SW480 (cell line): ENCODE measurements at places on chromosomes 12 and 14.

DNA sequence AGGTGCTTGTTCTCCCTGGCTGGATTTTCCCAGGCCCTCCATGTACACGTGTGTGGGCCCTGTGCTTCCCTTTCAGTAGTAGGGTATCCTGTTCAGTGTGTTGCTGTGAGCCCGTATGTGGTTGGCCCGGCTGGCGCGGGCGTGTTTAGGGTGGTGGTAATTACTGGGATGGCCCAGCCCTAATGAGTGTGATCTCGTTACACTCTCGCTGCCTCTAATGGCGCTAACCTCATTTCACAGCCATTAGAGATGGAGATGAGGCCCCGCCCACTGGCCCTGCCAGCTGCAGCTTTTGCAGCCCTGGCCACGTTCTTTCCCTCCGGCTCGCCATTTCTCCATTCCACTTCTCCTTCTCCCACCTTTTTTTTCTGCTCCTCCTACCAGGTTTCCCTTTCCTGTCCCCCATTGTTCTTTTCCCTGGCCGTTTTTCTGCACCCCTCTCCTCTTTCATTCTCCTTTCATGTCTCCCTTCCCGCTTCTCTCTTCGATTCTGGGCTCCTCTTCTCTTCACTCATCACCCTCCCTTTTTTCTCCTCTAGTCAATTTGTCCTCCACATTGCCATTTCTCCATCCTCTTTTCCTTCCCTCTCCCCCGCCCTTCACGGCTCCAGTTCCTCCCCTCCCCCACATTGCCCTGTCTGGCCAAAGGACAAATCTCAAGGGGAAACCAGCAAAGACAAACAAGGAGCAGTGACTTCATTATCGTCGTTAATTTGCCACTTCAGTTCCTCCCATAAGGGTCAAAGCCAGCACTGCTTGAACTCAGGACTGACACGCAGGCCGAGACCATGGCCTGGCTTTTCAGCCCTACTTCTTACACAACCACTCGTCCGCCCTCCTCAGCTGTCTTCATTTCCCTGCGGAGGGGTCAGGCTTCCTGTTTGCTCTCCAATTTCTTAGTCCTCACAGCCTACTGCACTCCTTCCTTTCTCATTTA, 6.8 kb downstream of the ZFHX2 start:
- DNase-seq, result peak; percentile 65

GRCh38 chr12:47097276-47097896, 17.6 kb upstream of the AMIGO2 start:
- DNase-seq, result no peak

DNA sequence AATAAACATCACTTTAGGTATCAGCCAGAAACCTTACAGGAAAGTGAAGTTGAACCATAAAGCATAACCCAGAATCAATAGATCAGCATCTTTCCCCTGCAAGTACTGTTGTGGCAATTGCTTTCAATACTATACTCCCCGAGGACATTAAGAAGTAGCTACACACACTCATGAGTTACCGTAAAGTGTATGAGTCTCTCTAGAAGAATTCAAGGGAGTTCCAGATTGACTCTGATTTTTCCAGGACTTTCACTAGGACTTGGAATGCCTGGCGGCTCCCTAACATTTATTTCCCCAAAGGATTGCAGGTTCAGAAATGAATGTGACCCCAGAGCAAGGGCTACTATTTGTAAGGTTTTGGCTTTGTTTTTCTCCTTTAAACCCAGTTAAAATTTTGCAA, 465.4 kb upstream of the MDGA2 start:
- DNase-seq, result no peak

DNA sequence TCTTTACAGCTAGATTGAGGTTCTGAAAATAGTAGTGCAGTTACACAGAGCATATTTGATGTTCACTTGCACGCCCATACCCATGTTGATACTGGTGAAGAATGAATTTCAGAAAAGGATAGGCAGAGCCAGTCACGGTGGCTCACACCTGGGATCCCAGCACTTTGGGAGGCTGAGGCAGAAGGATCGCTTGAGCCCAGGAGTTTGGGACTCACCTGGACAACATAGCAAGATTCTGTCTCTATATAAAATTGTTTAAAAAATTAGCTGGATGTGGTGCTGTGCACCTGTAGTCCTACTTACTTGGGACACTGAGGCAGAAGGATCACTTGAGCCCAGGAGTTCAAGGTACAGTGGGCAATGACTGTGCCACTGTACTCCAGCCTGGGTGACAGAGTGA, 56.6 kb downstream of the MDM2 start:
- no peak for DNase-seq

- no peak for DNase-seq
Observed at GRCh38 chr12:3055026-3055703, 22.0 kb upstream of the TSPAN9 start.

GRCh38 chr12:122937622-122938091, 28.6 kb downstream of the ABCB9 start:
- DNase-seq, result no peak

- peak; percentile 91 for DNase-seq
Observed at GRCh38 chr14:77181603-77182437, at the start of gene TMEM63C. TMEM63C (plus strand) TSS chr14:77181798; CDS start chr14:77218814, 37,016 bp downstream.

DNA sequence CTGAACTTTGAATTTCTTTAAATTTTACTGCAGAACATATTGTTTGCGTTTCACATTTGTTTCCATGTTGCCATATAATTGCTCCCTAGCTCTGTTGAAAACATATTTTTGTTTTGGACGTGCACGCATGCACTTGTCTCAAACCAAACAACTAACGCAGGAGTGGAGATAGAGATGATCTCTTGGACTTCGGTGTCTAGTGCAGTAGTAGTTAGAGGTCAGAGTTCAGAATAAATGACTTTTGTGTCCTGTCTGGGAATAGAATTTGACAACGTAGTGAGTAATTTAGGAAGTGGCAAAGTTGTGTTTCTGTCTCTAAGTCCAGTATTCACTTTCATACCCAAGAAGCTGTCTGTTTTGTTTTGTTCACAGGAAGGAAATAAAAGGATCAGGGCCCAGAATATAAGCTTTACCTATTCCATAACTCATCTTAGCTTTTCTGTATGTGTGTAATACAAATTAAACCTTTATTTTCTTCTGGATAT, 173.8 kb downstream of the AEBP2 start:
- no peak for DNase-seq

- peak; percentile 92 for DNase-seq
Observed at GRCh38 chr14:59566725-59567124, 9.9 kb downstream of the CCDC175 start.

GRCh38 chr12:129592449-129592848, 311.4 kb downstream of the TMEM132D start:
- DNase-seq, result no peak

DNA sequence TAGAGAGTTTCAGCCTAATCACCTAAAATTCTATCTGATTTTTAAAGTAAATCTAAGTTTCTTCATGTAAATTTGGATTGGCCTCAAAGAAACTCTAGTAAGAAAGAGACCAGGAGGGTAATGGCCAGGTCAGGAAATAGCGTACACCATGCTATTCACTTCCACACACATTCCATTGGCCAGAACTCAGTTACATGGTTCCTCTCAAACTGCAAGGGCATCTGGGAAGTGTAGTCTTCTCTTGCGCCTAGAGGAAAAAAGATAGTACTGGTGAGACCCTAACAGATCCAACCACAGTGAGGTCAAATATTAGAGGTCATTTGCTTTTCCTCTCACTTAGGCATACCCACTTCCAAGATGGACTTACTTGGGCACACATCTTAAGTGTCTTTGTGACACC, 39.1 kb downstream of the MBIP start:
- DNase-seq, result no peak

GRCh38 chr12:52401926-52402325, 4.2 kb downstream of the KRT82 start:
- DNase-seq, result no peak

DNA sequence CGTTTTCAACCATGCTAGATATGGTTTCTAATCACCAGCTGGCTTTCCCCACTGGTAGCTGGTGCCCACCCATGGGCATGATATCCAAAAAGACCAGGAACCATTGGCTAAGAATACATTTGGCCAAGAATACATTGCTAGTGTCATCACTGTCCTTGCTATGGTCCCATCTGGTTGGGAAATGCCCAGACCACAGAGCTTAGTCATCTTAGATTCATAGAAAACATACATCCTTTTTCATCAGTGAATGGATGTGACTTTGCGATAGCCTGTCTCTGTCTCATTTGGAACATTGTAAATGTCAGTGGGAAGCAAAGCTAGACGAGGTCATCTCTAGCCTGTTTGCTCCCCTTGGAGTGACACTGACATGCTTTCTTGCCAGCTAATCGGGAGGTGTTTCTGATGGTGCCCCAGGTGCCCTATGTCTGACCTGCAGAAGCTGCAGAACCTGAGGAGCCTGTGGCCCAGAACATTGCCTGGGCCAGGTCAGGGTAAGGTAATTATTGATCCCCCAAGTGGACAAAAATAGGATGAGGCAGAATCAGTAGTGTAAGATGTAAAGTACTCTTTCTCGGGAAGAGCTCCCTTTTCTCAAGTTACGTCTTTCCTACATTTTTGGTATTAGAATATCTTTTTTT, 194.8 kb downstream of the SLC41A2 start:
- DNase-seq, result no peak

DNA sequence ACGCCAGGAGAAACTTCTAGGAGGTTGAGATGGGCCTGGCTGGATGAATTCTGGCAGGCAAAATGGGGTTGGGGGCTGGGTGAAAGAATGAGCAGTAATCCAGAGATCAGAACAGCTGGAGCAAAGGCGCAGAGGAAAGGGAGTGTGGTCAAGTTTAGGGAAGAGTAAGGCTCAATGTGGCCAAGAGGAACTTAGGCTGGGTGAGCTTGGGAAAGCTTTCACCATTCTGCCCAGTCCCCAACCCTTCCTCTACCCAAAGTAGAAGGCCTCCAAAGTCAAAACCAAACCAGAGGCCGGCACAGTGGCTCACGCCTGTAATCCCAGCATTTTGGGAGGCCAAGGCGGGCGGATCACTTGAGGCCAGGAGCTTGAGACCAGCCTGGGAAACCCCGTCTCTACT, 10.2 kb upstream of the RABGGTA start:
- DNase-seq, result no peak

- DNase-seq, result no peak
Observed at GRCh38 chr12:61098031-61098580, 1162.1 kb upstream of the USP15 start.

DNA sequence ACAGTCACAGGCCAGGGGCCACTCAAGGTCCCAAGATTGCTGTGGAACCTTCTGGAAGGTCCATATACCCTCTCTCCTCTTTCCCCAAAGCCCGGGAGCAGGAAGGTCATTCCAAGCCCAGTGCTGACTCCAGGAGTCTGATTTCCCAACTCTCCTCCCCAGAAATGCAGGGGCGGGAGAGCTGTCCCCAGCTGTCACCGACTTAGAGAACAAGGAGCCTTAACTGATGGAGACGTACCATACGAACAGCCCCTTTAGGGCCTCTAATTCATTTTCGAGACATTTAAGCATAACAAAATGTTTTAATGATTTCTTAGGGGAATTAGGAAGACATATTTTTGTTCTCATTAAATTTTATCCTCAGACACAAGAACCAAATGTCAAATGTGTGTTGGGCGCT, 99.2 kb downstream of the PHETA1 start:
- no peak for DNase-seq

GRCh38 chr12:13716119-13716518, 265.3 kb downstream of the GRIN2B start:
- DNase-seq, result no peak

GRCh38 chr14:52304248-52304904, 9.7 kb upstream of the PTGER2 start:
- DNase-seq, result no peak

- no peak for DNase-seq
Observed at GRCh38 chr12:42145197-42145549, 499 bp upstream of the GXYLT1 start.

GRCh38 chr12:92570056-92570753, 132.6 kb upstream of the PLEKHG7 start:
- DNase-seq, result peak; percentile 80

DNA sequence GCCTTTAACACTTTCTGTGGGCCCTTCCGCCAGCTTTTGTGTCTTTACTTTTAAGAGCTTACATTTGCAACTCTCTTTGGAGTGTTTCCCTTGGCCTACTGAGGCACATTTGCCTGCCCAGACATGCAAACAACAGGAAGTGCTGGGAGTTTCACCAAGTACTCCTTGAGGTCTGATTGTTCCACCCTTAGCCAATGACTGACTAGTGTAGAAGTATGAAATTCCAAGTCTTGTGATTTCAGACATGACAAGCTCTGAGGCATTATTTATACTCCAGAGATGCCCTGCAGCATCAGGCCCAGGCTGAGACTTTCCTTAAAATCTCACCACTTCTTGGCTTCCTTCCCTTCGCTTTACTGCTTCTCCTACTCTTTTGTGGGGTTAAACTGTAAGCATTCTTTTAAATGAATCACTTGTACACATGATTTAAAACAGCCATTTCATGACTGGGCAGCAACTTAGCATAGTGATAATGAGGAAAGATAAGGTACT, 174.1 kb downstream of the SLC6A15 start:
- DNase-seq, result no peak

DNA sequence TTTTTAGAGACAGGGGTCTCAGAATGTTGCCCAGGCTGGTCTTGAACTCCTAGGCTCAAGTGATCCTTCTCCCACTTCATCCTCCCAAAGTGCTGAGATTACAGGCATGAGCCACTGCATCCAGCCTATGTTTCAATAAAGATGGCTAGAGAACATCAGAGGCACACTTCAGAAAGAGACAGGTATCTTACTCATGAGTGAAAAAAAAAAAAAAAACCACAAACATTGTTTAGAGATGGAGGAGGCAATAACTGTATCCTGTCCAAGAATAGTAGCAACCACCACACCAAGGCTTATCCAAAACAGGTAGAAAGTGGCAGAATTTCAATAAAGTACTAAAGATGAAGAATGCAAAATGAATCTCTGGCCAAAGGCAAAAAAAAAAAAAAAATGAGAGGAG, 30.3 kb downstream of the EEA1 start:
- DNase-seq, result no peak

GRCh38 chr14:52885230-52885629, 65.6 kb downstream of the FERMT2 start:
- no peak for DNase-seq

DNA sequence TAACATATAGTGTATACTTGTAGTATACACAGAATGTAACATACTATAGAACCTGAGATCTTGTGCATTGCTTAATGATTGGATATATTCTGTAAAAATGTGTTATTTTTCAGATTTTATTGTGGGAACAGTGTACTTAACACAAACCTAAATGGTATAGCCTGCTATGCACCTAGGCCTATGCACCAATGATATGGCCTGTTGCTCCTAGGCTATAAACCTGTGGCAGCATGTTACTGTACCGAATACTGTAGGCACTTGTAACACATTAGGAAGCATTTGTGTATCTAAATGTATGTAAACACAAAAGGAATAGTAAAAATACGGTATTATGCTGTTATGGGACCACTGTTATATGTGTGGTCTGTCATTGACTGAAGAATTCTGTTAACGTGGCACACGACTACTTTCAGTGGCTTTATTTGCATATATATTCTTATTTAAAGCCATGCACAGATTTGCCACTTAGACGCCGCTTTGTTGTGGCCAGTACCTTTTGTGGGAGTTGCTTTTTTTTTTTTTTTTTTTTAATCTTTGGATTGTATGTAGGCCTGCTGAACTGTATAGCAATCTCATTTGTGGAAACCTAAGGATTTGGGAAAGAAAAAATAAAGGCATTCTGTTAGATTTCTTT, 7.4 kb downstream of the PAPOLA start:
- peak; percentile 6 for DNase-seq
